Glomerular endothelial cell (primary cell): ENCODE measurements at places on chromosomes 13 and 19.

GRCh38 chr13:105220063-105220462 lies 1315.4 kb downstream of the EFNB2 start:
- DNase-seq = no peak

GRCh38 chr19:21314676-21315075 lies 14.5 kb downstream of the ZNF708 start:
- no peak for DNase-seq

GRCh38 chr13:89755729-89756492 lies 1591.6 kb upstream of the MIR17HG start:
- DNase-seq = no peak

DNA sequence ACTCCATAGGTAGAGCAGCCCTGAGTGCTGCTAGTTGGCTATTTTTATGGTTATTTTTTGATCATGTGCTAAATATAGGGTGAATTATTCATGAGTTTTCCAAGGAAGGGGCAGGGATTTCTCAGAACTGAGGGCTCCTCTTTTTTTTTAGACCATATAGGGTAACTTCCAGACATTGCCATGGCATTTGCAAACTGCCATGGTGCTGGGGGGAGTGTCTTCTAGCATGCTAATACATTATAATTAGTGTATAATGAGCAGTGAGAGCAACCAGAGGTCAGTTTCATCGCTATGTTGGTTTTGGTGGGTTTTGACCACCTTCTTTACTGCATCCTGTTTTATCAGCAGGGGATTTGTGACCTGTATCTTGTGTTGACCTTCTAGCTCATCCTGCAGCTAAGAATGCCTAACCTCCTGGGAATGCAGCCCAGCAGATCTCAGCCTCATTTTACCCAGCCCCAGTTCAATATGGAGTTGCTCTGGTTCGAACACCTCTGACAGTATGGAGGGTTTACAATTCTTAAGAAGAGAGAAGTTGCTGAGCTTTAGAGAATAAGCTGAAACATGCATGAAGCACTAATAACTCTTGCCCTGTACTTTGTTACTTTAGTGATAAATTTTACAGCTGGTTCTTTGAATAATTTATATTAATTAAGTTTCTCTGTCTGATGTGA lies 31.7 kb downstream of the CEACAM1 start:
- DNase-seq = no peak

DNA sequence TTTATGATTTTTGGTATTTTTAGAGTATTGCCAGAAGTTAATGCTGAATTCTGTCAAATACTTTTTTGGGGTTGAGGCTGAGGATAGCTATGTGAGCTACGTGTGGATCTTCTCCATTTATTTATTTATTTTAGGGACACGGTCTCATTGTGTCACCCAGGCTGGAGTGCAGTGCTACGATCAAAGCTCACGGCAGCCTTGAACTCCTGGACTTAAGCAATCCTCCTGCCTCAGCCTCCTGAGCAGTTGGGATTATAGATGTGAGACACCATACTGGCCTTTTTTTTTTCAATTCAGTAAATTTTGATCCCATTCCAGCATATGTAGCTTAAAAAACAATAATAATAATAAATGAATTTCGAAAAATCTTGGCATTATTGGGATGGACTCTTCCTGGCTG lies 21.1 kb downstream of the ING1 start:
- DNase-seq = no peak

DNA sequence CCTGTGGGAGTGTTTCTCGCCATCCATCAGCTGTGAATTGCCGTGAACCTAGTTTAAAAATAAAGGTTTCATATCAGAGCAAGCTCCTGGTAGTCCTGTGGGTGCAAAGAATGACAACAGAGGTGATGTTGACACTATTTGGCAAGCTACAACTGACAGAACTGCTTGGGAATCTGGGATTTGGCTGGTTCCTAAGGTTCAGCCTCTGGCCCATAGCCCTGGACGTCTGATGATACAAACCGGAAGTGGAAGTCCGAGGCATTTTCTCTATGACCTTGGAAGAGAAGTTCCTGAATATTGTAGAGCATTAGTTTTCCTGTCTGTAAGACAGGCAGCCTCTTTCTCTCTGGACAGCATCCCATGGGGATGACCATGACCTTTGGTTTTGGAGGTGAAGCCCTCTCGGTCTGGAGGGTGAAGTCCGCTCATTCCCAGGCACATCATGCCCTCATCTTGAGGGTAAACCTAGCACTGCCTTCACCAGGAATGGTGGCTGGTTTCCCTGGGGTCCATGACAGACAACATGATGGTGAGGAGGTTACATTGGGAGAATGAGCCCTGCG lies 29.1 kb downstream of the GATAD2A start:
- DNase-seq = no peak

DNA sequence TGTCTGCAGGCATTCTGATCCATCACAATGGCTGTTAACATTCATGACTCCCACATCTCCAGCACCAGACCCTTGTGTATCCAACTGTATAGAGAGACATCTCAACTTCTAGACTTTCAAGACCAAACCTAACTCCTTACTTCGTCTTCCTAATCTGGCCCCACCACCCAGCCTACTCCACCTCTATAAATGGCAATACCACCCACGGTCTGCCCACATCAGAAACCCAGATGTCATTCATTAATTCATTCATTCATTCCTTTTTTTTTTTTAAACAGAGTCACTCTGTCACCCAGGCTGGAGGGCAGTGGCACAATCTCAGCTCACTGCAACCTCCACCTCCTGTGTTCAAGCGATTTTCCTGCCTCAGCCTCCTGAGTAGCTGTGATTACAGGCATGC lies 10.4 kb downstream of the GPR42 start:
- no peak for DNase-seq

DNA sequence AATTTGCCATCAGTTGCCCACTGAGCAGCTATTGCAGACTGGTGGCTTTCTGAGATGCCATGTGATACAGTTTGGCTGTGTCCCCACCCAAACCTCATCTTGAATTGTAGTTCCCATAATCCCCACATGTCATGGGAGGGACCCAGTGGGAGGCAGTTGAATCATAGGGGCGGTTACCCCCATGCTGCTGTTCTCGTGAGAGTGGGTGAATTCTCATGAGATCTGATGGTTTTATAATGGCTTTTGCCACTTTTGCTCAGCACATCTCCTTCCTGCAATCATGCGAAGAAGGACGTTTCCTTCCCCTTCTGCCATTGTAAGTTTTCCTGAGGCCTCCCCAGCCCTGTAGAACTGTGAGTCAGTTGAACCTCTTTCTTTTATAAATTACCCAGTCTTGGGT lies 34.8 kb upstream of the ANKRD10 start:
- no peak for DNase-seq

- DNase-seq = no peak
Measured at GRCh38 chr13:112861876-112862615, 107.0 kb upstream of the MCF2L start.
